CD4-positive, alpha-beta T cell treated with Interleukin-10 for 1 hour (primary cell): ENCODE measurements at places on chromosomes 7 and 10.

DNA sequence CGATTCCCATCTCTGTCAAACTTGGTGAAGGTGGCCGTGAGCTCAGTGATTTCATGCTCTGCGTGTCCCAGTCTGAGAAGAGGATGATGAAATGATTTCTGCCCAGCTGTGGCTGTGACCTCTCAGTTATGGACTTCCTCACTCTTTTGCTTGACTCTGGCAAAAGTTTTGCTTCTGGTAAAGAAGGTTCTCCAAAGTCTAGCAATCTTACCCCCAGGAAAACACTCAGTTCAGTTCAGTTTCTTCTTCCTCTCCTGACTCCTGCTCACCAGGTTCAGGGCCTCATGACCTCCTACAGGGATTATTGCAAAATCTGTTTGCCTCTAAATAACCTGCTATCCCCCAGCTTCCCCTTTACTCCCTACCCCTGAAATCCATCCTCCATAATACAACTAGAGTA is 4.9 kb upstream of the BLOC1S2 start:
- no peak for DNase-seq

- no peak for DNase-seq
Observed at GRCh38 chr7:119374436-119374835, 898.5 kb upstream of the KCND2 start.

- no peak for DNase-seq
Observed at GRCh38 chr10:76732306-76732705, 905.3 kb downstream of the KCNMA1 start.

DNA sequence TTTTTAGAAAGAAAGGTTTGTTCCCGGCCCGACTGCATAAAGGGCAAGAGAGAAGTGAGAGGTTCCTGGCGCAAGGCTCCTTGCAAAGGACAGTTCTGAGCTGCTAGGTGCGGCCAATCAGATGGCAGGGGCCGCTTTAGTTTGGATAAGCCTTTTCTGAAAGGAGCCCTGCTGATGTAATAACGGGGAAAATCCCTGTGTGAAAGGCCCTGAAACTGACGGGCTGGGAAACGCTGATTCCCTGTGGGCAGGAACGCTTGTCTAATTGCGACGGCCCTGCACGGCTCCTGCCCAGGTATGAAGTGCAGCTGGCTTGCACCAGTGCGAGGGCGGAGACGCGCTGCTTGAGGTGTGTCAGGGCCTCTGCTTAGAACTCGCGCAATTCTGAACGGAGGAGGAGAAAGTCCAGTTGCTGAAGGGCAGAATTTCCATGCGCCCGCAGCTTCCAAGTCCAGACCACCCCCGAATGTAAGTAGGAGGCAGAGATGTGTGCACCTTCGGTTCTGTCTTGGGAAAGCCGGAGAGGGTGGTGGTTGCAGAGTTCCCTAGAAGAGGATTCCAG is 30.5 kb downstream of the TACC2 start:
- no peak for DNase-seq

DNA sequence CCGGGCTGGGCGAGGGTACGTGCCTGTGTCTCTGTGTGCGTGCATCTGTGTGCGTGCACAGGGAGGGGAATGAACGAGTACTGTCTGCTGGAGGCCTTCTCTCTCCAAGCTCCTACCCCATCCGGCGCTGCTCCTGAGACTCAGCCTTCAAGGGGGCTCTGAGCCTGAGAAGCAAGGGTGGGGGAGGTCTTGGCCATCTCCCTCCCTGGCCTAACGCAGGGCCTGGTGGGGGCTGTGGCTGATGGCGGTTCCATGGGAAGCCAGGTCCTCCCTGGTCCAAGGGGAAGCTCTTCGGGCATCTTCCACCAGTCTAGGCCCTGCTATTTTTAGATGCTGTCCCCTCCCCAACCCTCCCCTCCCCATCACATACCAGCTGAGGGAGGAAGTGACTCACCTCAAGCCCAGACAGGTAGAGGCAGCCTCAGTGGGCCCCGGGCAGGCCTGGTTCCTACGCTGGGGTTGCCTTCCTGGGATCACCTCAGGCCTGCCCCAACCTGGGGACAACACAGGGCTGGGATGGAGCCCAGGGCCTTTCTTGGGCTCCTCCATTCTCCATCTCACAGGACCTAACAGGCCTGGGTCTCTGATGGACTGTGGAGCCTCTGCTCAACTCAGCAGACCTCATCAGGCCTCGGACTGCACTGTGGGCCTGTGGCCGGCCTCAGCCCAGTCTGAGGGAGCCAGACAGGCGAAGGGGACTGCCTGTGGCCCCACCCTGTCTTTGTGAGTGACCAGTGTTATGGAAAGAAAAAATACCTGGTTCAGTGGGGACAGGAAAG is 32.2 kb downstream of the DNAJB12 start:
- peak; percentile 66 for DNase-seq

GRCh38 chr7:102117743-102118142 is 168.9 kb upstream of the SH2B2 start:
- DNase-seq, result no peak

DNA sequence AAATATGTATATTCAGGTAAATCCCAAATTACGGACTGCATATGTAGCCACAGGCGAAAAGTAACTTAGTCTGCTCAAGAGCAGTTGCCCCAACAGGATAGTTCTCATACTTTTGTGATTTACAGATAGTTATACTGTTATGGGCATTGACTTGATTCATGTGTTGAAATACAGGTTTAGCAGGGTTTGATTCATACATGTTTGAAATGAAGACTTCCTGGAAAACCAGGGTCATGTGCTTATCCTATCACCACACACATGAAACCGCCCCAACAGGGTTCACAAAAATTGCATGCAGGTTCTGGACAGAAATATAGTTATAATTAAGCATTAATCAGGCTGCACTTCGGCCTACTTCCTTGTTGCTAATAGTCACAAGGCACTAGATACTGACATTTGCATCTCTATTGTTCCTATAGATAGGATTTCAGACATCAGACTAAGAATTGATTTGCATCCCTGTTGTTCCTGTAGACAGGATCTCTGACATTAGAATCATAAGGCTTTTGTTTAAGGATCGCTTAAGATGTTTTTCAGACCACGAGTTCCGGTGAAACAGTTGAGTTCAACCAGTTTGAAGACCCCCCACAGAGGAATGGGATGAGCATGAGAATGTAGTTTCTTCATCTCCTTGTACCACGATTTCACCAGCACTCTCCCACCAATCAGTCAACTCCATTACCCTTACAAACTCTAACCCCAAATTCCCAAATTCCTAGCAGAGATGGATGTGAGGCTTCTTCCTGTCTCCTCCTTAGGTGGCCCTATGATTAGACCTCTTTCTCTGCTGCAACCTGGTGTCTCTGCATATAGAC is 2.0 kb upstream of the ZNF398 start:
- no peak for DNase-seq

DNA sequence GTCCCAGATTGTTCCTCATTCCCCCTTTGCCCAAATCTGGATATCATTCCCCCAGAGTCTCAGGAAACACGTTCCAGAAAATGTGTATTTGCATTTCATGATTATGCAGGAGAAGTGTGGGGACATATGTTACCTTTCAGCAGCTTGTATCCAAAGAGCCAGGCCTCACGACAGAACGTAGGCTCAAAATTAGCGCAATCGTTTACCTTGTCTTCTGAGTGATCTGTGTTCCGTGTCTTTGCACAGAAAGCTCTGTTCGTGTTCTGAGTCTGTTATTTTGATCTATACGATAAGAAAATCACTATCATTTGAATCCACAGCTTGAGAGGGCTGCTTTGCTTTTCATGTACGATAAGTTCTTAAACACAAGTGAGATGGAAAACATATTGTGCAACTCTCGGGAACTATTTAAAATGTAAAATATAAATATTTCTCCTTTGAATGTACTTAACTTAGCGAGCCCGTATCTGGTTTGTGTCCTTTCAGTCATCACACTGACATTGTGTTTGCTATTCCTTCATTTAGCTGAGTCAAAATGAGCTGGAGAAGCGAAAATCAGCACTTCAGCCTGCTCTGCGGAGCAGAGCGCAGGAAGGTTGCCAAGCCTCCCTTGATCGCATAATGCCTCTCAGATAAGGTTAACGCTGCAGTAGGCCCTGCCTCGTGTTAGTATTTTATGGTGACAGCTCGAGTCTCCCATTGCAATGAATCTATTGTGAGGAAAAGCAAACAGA is 80.2 kb upstream of the CACNB2 start:
- DNase-seq, result no peak

GRCh38 chr10:44016589-44017482 is 368.1 kb downstream of the CXCL12 start:
- DNase-seq, result no peak

DNA sequence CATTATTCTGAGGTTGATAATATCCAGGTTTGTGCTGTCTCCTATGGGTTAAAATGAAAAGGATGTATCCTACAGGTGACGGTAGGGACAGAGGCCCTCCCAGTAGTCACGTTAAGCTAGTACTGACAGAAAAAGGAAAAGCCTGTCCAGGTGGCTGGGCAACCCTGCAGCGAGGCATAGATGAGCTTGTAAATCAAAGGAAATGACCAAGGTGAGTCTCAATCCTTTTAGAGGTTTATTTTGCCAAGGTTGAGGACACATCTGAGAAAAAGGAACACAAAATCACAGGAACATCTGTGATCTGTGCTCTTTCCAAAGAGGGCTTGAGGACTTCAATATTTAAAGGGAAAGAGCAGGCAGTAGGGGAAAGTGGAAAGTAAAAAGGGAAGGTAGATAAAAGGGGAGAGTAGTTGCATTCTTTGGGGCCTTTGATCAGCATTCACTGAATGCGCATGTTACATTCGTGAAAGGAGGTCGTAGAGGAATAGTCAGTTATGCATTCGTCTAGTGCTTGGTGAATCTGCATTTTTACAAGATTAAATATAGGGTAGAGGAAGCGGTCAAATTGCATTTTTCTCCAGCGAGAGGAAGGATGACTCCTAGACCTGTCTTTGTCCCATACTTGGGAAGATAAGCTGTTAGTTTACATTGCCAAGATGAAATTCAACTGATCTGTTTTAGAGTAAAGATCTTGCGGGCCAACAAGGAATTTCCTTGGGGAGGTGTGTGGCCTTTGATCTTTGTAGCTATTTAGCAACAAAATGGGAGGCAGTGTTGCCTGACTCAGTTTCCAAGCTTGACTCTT is 884 bp upstream of the GSTO1 start:
- DNase-seq, result no peak

DNA sequence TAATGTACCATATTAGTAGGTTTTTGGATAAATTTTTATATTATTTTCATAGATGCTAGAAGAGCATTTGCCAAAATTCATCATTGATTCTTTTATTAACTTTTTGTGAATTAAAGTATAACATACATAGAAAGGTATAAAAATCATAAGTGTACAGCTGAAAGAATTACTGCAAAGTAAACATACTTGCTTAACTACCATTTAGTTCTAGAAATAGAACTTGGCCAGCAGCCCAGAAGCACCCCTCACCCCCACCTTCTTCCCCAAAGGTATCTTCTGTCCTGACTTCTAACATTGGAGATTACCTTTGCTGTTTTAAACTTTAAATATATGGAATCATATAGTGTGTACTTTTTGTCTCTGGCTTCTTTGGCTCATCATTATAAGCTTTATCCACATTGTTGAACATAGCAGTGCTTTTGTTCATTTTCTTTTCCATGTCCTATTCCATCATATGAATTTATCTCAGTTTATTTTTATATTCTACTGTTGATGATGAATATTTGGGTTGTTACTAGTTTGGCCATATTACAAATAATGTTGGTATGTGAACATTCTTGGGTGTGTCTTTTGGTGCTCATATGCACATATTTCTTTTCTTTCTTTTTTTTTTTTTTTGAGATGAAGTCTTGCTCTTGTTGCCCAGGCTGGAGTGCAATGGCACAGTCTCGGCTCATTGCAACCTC is 142.8 kb downstream of the ADK start:
- DNase-seq, result no peak

GRCh38 chr10:58282615-58283014 is 13.7 kb downstream of the CISD1 start:
- peak; percentile 42 for DNase-seq

GRCh38 chr10:75597773-75598440 is 166.5 kb downstream of the LRMDA start:
- DNase-seq, result no peak
